Esophagus muscularis mucosa (tissue), 4 donors: ENCODE measurements at places on chromosomes 12 and 14. TPM values are rescaled to one million over a fixed set of nuclear protein-coding genes. Genes with fewer than 3 reads are reported as not detected.

GRCh38 chr12:48903982-48904411, 21.3 kb downstream of the FKBP11 start:
- DNase-seq = no peak

DNA sequence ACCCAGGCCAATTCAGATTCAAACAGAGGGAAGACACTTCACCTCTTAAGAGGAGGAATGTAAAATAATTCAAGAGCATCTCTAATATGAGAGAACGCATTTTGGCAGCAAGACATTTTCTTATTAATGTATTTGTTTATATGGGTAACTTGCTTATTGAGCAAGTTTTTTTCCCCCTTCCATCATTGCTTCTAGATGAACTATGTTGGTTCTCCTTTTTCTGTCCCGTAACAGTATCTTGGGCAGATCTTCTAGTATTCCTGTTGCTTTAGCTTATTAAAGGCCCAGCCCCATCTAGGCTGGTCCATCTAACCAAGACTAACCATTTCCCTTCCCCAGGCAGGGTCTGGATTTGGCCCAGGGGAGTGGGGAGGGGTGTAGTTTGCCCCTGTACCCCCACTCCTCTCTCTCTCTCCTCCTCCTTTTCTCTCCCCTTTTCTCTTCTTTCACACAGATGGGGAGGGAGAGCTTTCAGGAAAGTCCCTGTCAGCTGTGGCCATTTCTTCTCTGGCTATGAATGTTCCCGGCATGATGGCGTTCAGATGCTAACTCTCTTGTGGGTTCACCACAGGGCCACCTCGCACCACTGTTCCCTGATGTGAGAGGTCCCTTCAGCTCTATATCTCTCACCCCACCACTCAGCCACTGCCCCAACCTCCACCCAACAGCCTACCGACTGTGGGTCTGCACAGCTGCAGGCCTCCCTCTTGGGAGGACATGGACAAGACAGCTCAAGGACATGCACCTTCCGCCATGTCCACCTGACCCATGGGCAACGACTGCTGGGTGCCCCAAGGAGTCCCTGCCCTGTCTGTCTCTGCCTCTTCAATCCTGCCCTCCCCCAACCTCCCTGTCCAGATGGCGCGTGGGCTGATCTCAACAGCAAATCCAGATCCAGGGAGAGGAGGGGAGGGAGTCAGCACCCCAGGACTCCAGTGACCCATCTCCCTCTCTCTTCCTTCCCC, 15.8 kb upstream of the RPS6KL1 start:
- DNase-seq = no peak

- no peak for DNase-seq
These were observed 209.3 kb upstream of the FOXN3 start for GRCh38 chr14:89626233-89626806.

DNA sequence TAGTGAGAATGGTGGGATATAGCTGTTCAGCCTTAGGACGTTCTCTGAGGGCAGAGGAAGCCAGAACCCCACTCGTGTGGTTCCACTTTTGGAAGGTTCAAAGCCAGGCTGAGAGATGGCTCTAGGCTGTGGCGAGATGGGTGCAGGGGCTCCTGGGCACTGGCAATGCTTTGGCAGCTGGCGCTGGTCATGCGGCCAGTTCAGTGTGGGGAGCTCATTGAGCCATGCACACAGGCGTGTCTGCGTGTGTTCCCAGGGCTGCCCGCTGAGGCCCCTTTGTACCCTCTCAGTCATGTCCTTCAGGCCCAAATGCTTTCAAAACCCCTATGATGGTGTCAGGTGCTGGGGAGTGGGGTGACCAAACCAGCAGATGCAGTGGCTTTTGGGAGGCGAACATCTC, 1.7 kb downstream of the TEX22 start:
- DNase-seq = no peak

Gene PLEKHG7
- total RNA-seq = not detected

Gene HOXC5
- total RNA-seq = 2.0 TPM

DNA sequence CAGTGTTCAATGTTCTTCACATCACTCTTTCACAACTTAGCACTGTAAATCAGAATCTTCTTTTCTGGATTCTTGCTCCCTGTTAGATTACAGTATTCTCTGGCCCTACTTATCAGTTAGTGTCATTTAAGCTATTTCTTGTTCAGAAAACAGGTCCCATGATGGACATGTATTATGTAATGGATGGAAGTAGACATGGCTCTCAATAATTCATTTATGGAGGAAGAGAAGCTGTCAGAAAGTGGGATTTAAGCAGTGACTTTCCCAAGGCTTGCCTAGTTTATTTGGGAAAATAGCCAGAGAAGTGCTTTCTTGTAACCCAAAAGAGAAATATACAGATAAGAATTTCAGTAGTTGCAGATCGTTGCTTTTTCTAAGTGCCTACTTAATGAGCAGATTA, 1.6 kb downstream of the ERC1 start:
- no peak for DNase-seq

GRCh38 chr14:88437658-88438057, 52.2 kb downstream of the SPATA7 start:
- no peak for DNase-seq

DNA sequence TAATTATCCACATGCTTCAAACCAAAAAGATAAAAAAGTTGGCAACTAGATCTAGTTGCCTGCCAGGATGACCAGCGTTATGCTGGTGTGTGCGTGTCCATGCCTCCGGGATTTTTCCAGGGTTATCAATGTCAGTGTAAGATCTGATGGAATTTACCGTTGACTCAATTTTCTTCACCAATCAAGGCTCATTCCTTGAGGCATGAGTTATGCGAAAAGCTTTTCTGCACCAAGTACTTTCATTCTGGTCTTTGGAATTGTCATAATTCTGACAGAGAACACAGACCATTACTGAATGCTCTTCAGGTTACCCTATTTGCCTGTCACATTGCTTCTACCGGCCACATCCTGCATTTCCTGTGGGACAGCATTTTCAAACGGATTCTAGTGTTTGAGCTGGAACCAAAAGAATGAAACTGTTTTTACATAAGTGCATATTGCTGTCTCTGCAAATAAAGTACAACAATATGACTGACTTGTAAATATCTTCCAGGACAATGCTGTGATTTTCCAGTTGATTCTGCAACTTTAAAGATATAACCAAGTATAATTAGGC, 91.8 kb downstream of the DUSP16 start:
- DNase-seq = no peak

DNA sequence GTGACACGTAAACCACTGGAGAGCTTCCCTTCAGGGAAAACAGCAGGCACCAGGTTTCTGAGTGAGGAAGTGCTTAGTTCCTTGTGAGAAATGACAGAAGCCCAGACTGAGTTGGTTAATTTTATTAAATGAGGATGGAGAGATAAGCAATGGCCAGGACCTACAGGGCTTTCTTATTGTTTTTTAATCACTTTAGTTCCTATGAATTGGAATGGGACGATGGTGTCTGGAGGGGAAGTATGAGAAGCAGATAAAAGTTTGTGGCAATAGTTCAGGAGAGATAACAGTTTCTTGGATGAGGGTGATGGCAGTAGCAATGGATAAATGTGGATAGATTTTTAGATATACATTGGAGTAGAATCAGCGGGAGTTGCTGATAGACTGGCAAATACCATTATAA, 86.5 kb upstream of the PTPRR start:
- DNase-seq = no peak

Gene LPAR5
- 2.5 TPM for total RNA-seq

Gene INHBC
- not detected for total RNA-seq

- DNase-seq = no peak
These were observed 32.6 kb upstream of the MAX start for GRCh38 chr14:65134651-65135579.

GRCh38 chr12:98048326-98048725, 467.1 kb upstream of the TMPO start:
- no peak for DNase-seq

Gene COX8C
- total RNA-seq = not detected

Gene JAG2
- total RNA-seq = 19.0 TPM

DNA sequence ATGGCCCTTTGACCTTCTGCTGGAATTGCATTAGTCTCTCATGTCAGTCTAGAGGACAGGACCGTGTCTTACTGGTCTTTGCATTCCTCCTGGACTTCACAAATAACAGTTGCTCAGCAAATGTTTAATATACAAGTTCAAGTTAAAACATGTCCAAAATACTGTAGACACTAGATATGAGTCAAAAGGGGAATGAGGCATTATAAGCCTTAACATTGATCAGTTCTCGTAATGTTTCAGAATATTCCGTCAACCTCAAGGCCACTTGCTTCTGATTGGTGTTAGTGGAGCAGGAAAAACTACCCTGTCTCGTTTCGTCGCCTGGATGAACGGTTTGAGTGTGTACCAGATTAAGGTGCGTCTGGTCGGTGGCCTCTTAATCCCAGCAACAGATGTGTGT, 59.9 kb downstream of the HSP90AA1 start:
- DNase-seq = no peak

DNA sequence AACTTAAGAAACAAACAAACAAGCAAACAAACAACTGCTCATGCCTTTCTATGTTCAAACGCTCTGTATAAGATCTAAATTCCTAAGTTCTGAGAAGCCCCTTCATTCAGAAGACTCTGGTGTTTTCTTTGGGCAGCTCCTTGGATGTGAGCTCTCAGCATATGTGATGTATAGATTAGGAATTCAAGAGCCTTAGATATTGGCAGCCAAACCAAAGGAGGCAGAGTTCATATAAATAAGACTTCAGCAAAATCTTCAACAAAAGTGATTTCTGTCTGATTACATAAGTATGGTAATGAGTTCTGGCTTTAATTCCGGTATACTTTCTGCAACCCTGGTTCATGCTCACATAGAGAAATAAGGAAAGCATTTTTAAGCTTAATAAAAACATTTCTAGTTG, 145.6 kb downstream of the DYRK2 start:
- DNase-seq = no peak

Gene RNASE7
- total RNA-seq = not detected

DNA sequence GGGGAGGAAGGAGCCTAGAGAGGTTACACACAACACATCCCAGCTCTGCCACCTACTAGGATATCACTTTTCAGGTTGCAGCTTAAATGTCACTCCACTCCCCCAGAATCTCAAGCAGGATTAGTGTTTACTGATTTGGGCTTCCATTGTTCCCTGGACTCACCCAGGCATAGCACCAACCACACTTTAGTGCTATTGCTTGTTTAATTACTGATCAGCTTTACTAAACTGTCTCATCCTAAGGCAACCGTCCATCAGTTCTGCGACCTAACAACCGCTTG, 6.1 kb upstream of the KRT18 start:
- no peak for DNase-seq

DNA sequence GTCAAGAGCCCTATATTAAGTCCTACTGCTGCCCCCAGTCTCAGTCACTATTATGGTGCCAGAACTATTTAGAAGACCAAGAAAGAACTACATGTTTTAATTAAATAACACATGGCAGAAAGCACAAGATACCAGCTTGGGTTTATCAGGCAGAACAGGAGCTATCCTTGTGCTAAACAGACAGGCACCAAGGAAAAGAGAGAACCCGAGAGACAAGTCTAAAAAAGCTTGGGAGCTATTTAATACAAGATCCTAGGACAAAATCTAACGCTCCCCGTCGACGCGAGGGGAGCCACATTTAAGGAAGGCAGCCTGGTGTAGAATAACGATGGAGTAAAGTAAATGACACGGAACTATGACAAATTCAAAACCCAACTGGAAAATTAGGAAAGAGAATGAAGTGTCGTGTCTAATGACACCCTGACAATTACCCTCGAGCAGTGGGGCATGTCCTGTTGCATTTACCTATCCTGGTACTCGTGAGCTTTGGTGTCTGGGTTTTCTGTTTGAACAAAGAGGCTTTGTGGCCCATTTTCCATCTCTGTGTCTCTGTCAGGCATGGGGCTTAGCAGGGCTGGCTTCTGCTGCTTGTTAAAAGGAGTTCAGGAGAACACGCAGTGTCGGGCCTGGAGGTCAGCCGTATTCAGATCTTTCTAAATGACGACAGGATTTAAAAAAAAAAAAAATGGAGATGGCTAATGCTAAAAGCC, 140.6 kb downstream of the ETNK1 start:
- no peak for DNase-seq

DNA sequence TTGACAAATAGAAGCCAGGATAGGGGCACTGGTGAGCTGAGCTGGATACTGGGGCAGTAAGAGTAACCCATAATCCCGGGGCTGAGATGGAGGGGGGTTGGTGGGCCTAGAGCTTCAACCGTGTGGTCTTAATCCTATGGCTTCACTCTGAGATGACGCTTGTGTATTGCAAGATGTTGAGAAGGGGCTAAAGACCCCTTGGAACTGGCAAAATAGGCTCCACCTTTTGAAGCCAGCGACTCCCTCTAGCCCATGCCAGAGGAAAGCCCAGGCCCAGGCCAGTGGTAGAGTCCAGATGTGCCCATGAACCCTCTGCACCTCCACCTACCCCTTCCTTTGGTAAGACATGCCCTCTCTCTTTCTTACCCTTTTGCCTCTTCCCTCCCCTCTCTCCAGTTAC, 4.6 kb downstream of the HOXC12 start:
- DNase-seq = no peak

Gene AKAP3
- 0.39 TPM for total RNA-seq

- no peak for DNase-seq
These were observed 230.5 kb downstream of the EFCAB11 start for GRCh38 chr14:89723930-89724627.

GRCh38 chr12:761256-761655, 8.9 kb downstream of the WNK1 start:
- DNase-seq = no peak

- DNase-seq = no peak
These were observed at the start of gene SIX1 for GRCh38 chr14:60648934-60649874. Gene SIX1, minus strand, starts transcription at chr14:60649477. Its CDS starts 288 bp downstream, at chr14:60649189.
